ENCODE measurements at places on chromosomes 5 and 9.

- ATAC-seq: no peak
Observed at GRCh38 chr5:41598011-41598410, 87.6 kb upstream of the PLCXD3 start.

DNA sequence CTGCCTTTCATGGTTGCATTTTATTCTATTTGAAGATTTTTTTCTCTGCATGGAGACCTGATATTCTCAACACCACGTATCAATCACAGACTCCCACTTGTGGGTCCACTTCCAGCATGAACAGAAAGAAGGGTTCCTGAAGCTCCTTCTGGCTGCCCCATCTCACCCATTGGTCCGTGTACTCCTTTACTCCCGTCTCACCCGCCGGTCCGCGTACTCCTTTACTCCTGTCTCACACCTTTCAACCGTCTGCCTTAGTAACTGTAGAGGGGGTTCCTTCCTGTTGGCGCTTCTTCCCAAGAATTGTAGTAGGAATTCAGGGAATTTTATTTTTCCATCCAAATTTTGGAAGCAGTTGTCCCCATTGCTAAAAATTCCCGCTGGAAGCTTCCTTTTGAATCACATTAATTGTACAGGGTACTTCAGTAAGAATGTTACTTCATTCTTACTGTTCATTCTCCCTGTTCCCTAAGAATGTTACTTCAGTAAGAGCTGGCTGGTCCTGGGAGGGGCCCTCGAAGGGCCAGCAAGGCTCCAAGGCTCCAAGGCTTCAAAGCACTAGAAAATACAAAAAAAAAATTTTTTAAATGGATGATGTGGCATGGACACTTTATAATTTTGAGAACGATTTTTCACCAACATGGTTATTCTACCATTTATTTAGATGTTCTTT lies 3.9 kb upstream of the LPCAT1 start:
- no peak for ATAC-seq

GRCh38 chr9:100087218-100087617 lies 11.6 kb downstream of the ERP44 start:
- ATAC-seq: no peak

- no peak for ATAC-seq
Observed at GRCh38 chr9:128365525-128365924, 5.6 kb upstream of the URM1 start.

DNA sequence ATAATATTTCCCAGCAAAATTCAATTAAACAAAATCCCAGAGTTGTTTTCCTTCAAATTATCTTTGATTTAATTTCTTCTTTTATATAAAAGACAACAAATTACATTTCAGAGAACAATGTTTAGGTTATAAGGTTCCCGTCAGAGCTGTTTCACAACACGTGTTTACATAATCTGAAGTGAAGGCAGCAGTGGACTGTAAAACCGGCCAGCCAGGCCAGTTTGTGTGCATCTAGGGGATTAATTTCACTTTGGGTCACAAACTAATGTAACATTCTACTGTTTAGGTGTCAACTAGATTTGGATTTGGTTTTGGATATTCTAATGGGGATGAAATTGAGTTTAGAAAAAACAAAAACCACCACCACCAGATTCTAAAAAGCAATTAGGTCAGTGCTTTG lies 86.5 kb upstream of the PLPP1 start:
- no peak for ATAC-seq

GRCh38 chr5:166617507-166617906 lies 1673.9 kb upstream of the WWC1 start:
- no peak for ATAC-seq

- ATAC-seq: no peak
Observed at GRCh38 chr9:102769307-102769706, 225.8 kb upstream of the CYLC2 start.

DNA sequence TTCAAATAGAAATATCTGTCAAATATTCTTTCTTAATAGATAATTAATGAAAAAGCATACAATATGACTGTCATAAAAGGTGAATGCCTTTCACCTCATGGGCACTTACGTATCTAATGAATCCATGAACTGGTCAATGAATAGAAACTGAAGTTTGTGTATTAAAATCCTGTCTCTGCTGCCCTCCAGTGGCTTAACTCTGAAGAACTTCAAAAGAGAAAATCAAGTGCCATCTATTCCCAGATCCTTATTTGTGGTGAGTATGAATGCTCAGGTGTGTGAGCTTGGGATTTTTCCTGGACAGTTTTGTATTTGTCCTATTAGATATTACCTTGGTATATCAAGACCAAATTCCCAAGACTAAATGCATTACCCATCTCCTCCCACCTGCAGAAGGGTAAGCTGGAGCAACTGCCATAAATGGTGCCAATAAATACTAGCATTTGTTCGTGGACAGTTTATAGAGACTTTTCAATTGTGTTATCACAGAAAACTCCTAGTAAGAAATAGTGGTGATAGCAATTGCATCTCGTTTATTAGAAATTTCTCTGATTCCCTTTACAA lies 44.0 kb upstream of the SVEP1 start:
- peak; percentile 57 for ATAC-seq

- no peak for ATAC-seq
Observed at GRCh38 chr5:93163010-93163663, 417.9 kb downstream of the NR2F1-AS1 start.

- no peak for ATAC-seq
Observed at GRCh38 chr9:4973246-4973645, 11.8 kb upstream of the JAK2 start.

- no peak for ATAC-seq
Observed at GRCh38 chr5:154901276-154901675, 36.7 kb downstream of the GEMIN5 start.

Data from esophagus mucosa (tissue), 1 donor.